Epithelial cell of prostate (primary cell): ENCODE measurements at places on chromosomes 4 and X.

DNA sequence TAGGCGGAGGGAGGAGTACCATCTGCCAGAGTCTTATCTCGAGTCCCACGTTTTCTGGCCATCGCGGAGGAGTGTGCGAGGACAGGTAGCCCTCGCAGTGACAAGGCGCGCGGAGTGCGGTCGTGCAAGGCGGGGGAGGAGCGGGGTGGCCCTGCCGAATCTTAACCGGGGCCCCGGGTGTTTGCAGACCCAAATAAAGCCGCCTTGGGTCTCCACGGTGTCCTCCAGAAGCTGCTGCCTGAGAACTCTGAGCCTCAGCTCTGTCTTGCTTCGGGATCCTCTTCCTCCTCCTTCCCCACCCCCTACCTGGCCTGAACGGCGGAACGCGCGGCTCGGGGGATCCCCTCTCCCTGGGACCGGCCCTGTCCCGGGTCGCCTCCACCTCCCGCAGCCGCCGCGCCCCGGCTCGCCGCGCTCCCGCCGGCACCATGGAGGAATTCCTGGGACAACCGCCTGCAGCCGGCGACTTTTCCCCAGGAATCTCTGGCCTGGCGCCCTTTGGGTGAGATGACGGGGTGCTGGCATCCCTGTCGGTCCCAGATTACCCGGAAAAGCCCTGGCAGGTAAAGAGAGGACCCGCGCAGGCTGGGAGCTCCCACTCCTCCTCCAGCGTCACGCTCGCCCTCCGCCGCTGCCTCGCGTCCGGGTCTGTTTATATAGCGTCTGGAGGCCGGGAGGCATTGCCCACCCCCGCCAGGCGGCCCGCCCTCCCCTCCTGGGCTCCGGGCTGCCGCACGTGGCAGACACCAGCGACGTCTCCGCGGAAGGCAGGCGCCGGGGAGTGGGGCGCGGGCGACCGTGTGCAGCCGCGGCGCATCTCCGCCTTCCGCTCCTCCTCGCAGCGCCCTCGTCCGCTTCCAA, at the start of gene GALNTL6:
Gene GALNTL6 (plus strand): TSS at position 740 of the 861 bp plus-strand sequence.
- DNase-seq = no peak

GRCh38 chrX:129525162-129525561, 1.9 kb upstream of the SMARCA1 start:
- no peak for DNase-seq

- DNase-seq = no peak
Measured at GRCh38 chr4:56215141-56215783, 172.0 kb downstream of the AASDH start.

DNA sequence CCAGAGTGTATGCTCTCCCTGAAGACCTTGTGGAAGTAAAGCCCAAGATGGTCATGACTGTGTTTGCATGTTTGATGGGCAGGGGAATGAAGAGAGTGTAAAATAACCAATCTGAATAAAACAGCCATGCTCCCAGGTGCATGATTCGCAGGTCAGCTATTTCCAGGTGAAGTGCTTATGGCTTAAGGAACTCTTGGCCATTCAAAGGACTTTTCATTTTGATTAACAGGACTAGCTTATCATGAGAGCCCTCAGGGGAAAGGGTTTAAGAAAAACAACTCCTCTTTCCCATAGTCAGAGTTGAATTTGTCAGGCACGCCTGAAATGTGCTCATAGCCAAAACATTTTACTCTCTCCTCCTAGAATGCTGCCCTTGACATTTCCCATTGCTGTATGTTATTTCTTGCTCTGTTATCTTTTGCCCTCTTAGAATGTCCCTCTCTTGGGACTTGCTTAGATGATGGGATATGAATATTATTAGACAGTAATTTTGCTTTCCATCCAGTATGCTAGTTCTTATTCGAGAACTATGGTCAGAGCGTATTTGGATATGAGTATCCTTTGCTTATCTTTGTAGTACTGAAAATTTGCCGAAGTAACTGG, 88.6 kb downstream of the PLS3 start:
- peak; percentile 0 for DNase-seq

DNA sequence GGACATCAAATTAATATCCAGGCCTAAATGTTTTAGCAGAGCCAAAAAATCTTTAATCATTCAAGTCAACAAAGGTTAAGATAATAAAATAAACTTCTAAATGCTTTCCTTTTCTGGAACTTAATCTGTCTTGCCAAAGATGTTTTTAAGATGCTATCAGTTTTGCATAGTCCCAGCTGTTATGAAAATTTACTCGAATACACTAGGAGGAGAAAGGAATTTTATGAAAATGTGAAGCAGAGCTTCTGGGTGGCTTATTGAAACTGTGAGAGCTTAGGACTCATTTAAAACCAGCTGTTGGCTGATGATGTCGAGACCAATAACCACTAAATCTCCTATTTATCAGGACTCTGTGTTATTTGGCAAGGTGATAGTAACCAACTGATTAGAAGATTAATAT, 202.2 kb upstream of the ETNPPL start:
- DNase-seq = no peak

DNA sequence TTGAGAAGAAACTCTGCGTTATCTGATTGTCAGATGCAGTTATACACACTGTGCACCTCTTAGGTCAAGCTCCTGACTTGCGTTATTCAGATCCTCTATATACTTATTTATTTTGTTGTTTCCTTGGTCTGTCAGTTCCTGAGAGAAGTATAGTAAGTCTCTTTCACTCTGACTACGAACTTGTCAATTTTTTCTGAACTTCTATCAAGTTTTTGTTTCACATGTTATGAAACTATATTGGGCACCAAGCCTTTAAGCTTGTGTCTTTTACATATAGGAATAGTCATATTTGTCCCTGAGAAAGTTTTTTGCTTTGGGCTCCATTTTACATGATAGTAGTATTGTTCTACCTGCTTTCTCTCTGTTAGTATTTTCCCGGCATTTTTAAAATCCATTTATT, 31.7 kb downstream of the ZNF275 start:
- DNase-seq = no peak

DNA sequence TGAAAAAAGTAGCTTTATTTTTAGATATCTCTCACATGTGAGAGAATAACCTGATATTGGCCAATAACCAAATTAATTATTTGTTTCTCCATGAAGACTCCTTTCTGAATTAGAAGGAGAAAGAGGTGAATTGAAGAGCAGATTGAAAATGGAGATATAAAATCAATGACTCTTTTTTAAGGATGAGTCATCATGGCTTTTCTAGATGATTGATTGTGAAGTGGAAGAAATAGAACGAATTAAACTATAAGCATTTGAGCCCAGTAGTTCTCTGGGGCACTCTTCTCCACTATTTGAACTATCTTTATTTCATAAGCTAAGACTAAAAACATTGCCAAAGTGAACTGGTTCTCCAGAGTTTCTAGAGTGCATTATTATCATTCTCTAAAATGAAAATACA, 137.2 kb upstream of the EDNRA start:
- no peak for DNase-seq

DNA sequence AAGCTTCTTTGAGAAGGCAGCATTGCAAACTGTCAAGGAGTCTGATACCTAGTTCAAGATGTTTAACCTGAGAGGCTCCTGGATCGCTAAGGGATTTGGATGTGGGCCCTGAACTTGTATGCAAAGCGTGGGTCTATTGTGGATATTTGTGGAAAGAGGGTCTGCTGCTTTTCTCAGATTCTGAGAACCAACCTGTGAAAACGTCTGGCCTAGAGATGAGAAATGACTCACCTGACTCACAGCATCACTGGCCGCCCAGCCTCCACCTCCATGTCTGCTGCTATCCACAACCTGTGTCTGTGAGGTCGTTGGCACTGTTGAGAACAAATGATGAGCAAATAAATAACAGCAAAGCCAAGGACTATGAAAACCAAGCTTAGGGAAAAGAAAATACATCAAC, 33.3 kb upstream of the PROM1 start:
- no peak for DNase-seq

GRCh38 chr4:14446904-14447303, 555.4 kb upstream of the CPEB2 start:
- no peak for DNase-seq

- no peak for DNase-seq
Measured at GRCh38 chrX:71107762-71108360, 1.3 kb upstream of the CXorf65 start.

DNA sequence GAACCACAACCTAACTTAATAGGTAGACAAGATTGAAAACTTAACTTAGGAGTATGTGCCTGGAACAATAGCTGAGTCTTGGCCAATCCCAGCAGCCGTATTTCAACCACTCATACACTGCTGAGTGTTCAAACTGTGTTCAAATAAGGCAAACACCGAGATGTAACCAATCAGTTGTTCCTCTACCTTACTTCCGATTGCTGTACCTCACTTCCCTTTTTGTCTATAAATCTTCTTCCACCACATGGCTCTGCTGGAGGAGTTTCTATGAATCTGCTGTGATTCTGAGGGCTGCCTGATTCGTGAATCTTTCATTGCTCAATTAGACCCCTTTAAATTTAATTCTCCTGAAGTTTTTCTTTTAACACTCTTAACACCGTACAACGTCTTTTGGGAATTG, 108.0 kb downstream of the ANAPC4 start:
- DNase-seq = no peak

DNA sequence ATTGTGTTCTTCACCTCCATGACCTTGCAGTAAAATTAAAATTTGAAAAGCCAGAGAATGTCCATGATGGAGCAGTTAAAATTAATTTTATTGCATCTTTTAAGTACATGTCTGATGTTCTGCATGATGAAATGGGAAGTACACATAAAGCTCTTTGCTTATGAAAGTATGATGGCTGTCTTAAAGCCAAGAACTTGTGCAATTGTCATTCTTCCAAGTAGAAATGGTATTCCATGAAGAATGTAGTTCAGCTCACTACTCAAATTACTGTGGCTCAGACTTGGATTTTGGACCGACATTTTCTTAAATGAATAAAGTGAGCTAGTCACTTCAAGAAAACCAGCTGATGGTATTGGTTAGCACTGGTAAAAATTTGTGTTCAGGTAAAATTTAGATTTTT, 161.7 kb upstream of the CXCL13 start:
- DNase-seq = no peak
